ENCODE measurements at places on chromosomes 12 and 14.

GRCh38 chr14:93741556-93742230 lies 46.6 kb downstream of the PRIMA1 start:
- no peak for DNase-seq

- no peak for DNase-seq
These were observed 19.3 kb upstream of the ST8SIA1 start for GRCh38 chr12:22353615-22354325.

GRCh38 chr12:114789276-114789675 lies 105.3 kb upstream of the TBX3 start:
- no peak for DNase-seq

DNA sequence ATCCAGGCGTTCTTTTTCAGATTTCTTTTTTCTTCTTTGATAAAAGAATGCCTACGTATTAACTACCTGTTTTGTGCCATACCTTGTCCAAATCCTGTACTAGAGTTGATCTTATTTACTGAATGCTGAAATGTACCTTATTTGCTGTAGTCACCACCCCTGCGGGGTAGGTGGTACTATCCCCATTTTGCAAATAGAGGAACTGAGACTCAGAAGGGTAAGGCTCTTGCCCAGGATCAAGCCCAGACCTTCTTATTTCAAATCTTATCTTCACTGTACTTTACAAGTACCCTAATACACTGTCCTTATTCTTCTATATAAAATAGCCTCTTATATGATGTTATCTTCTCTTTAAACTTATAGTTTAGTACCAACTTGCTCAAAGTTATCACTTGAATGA lies 206.5 kb downstream of the SLC41A2 start:
- DNase-seq, result no peak

GRCh38 chr14:22778084-22778483 lies 11.6 kb downstream of the OXA1L start:
- DNase-seq, result no peak

DNA sequence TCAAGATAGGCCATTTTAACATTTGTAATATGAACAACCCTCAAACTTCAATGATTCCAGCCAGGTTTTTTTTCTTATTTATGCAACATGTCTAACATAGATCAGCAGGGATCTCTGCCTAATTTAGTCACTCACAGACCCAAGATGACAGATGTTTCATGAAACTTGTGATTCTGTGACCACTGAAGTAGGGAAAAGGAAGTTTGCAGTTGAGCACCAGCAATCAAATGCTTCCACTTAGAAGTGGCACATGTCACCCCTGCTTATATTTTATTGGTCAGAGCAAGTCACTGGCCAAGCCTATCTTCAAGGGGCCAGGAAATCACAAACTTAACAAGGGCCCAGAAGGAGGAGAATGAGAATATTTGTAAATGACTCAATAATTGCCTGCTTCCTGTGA lies 150.6 kb downstream of the BCAT1 start:
- no peak for DNase-seq

DNA sequence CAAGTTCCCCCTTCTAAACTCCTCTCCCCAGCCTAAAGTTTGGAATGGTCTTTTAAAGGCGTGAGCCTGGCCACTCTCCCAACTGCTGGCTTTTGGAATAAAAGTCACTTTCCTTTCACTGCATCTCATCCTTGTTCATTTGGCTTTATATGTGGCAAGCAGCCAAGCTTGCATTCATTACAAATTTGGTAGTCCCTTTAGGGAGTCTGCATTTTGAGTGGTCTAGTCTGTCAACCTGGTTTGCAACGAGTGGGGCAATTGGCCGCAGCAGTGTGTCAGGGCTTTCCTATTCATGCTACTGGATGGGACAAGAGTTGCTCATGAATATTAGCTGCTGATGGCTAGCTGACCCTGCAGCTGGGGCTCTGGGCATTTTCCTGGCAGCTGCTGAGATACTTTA lies 57.0 kb downstream of the CATSPERB start:
- no peak for DNase-seq

GRCh38 chr12:105944628-105945027 lies 194.1 kb downstream of the NUAK1 start:
- no peak for DNase-seq

GRCh38 chr12:40733871-40734270 lies 41.6 kb downstream of the CNTN1 start:
- no peak for DNase-seq

DNA sequence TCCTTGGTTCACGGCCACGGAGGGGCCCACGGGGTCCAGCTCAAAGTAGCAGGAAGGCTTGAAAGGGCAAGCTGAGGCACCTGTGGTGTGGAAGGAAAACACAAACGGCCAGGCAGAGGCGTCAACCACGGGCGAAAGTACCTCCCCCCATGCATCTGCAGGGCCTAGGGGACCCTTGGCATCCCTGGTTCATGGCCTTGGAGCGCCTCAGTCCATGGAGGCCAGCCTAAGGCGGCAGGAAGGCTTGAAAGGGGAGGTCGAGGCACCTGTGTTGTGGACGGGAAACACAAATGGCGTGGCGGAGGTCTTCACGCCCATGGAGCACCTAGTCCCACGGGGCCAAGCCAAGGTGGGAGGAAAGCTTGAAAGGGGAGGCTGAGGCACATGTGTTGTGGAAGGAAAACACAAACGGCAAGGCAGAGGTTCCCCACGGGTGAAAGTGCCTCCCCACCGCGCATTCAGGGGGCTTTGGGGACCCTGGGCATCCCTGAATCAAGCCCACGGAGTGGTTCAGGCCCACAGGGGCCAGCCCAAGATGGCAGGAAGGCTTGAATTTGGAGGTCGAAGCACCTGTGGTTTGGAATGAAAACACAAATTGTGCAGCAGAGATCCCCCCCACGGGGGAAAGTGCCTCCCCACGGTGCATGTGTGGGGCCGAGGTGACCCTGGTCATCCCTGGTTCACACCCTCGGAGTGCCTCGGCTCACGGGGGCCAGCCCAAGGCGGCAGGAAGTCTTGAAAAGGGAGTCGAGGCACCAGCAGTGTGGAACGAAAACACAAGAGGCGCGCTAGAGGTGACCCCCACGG lies 380.8 kb downstream of the ALG10 start:
- DNase-seq, result no peak

DNA sequence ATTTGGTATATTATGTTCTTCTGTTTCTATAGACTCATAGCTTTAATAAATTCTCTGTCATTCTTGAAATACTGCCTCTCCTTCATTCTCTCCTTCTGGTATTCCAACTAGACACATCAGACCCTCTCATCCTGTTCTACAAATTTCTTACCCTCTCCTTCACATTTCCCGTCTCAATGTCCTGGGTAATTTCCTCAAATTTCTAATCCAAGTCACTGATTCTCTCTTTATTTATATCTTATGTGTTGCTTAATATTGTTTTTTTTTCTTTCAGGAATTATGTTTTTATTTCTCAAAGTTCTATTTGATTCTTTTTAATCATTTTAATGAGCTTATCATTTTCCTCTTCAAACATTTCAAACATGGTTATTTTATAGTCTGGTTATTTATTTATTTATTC lies 94.0 kb downstream of the RALGAPA1 start:
- DNase-seq, result no peak

DNA sequence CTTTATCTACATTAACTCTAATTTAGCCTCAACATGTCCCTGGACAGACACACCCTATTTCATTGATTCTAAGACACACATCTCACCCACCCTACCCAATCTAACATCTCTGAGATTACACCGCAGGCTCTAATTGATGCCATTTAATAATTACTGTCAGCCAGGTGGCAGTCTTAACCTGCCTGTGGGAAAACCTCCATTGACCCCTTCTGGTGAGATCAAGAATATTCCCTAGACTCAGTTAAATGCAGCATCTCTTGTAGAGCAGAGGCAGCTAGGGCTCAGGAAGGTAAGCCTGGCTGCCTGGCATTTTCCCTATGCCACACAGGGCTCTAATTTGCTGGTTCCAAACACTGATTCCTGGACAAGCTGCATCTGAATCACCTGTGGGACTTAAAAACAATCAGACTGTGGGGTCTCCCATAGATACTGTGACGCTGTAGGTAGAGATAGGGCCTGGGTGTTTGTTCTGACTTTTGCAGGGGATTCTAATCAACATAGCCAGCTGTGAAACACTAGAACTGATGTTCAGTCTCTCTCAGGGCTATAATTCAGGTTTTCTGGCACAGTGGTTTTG lies 14.3 kb downstream of the MCRS1 start:
- no peak for DNase-seq

DNA sequence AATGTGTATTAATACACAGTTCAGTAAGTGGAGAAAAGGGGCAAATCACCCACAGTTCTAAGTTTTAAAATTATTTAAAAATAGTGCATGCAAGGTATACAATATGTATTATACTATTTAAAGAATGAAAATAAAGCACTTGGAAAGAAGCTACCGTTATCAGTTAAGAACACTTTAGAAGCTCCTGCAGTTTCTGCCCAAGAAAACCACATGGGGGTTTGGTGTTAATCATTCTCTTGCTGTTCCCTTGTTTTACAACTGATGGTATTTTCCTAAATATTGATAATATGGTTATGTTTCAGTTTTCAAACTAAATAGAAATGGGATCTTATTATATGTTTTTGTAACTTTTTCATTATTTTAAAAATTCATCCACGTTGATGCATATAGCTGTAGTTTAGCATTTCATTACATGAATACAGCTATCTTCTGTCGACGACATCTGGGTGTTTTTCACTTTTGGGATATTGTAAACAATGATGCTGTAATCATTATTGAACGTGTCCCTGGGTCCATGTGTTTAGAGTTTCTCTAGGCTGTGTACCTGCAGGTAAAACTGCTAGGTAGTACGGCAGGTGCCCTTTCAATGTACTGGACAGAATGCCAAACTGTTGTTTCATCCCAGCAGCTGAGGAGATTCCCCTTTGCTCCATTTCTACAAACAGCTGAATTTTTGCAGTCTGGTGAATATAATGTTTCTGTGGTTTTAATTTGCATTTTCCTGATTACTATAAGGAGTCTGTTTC lies 64.1 kb downstream of the APPL2 start:
- no peak for DNase-seq

DNA sequence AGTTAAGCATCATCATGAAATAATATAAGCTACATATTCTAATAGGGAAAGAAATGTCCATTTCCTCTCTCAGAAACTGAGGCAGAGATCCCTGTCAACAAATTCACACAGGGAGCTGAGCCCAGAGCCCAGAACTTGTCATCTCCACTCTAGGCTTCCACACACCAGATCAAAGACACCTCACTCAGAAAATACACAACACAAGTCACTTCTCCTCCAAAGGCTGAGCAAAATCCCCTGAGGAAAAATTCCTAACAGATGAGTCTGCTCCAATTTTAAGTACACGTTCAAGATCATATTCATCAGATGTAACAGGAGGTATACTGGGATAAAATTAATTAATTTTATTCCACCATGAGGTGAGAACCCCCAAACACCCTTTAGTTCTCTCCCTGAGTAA lies 227.3 kb downstream of the DPF3 start:
- no peak for DNase-seq

DNA sequence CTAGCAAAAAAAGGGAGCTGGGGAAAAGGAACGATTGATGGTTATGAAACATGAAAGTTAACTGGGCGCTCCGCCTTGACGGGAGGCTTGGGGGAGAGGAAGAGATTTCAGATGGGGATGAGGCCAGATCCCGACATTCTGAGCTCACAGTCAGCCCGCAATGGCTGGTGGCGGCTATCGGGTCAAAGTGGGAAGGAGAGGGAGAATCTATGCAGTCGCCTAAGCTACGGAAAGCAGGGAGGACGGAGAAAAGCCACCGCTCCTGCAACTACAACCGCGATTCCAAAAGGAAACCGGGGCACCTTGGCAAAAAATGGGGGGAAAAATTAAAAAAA lies 502 bp downstream of the MPHOSPH9 start:
- no peak for DNase-seq

GRCh38 chr12:19894803-19895202 lies 455.5 kb downstream of the AEBP2 start:
- DNase-seq, result no peak

GRCh38 chr14:102238131-102238530 lies 66.8 kb downstream of the MOK start:
- no peak for DNase-seq

DNA sequence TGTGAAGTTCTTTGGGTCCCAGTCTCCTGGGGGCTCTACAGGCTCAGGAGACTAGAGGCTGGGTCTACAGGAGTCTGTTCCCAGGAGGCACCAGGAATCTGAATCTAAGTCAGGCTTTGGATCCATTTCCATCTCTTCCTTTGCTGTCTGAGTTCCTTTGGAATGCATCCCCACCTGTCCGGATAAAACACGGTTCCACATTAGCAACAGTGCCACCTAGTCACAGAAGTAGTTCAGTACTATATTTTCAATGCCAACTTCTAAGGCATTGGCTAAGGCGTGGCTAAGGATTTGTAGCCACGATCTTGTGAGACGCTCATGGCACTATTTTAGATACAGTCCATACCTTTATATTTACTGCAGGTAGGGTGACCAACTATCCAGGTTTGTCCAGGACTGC lies 15.1 kb downstream of the ZC2HC1C start:
- no peak for DNase-seq

DNA sequence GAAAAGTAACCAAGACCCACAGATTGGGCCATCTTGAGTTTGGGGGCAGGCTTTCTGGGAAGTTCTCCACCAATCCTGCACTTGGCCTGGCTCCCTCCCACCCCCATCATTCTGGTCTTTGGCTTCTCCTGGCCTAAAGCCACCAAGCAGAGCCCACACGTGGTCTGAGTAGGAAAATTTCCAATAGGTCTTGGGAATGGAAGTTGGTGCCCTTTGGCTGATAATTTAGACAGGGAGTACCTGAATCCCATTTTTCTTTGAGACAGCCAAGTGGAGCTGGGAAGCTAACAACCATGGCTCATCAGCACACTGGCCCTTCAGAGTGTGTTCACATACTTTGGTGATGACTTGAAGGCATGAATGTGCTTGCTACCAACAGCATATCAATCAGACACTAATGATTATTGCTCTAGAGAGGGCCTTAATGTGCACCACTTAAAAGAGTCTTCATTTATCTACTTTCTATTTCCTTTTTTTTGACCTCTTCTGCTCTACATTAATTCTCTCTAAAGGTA lies 156.0 kb downstream of the EGLN3 start:
- no peak for DNase-seq

GRCh38 chr12:103011974-103012763 lies 54.7 kb downstream of the ASCL1 start:
- no peak for DNase-seq

DNA sequence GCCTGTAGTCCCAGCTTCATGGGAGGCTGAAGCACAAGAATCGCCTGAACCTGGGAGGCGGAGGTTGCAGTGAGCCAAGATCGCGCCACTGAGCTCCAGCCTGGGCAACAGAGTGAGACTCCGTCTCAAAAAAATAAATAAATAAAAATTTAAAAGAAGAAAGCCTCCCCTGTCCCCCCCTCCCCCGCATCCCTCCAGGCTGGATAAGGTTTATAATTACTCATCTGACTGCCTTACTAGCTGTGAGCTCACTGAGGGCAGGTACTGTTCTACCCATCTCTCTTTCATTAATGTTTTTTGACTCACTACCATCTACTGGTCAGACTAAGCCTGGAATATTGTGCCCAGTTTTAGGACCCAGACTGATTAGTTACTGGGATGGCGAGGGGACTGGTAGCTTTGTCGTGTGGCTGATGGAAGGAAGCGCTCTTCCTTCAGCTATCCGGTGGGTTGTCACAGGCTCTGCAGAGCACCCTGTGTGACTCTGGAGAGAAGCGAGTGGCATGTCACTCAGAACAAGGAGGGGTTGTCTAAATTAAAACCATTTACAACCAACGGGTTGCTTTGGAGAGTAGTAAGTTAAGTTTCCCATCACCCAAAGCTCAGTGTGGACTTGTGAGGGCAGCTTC lies 16.9 kb downstream of the EVL start:
- DNase-seq, result no peak

Measured in neural crest cell (in vitro differentiated cells).